Cerebellar cortex (tissue), 1 donor: ENCODE measurements at places on chromosomes 12 and 14.

DNA sequence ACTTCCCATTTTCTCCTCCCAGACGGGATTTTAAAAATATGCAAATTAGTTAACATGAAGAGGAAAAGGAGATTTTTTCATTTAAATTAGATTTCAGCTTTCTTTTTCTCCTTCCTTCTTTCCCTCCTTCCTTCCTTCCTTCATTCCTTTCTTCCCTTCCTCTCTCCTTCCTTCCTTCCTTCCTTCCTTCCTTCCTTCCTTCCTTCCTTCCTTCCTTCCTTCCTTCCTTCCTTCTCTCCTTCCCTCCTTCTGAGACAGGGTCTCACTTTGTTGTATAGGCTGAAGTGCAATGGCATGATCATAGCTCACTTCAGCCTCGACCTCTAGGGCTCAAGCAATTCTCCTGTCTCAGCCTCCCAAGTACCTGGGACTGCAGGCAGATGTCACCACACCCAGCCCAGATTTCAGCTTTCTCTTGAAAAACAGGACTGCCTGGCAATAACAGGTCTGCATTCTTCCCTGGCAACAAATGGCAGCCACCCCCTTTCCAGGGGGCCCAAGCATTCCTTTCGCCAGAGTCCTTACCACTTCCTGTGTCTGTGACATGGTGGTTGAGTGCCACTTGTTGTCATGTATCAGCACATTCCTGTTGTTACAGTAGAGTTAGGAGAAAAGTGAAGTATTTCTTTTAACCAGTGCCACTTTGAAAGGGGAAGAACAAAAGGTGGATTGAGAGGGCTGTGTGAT, 119.1 kb downstream of the PTPN11 start:
- DNase-seq, result no peak

GRCh38 chr12:67877727-67878126, 111.5 kb upstream of the IFNG-AS1 start:
- DNase-seq, result no peak

DNA sequence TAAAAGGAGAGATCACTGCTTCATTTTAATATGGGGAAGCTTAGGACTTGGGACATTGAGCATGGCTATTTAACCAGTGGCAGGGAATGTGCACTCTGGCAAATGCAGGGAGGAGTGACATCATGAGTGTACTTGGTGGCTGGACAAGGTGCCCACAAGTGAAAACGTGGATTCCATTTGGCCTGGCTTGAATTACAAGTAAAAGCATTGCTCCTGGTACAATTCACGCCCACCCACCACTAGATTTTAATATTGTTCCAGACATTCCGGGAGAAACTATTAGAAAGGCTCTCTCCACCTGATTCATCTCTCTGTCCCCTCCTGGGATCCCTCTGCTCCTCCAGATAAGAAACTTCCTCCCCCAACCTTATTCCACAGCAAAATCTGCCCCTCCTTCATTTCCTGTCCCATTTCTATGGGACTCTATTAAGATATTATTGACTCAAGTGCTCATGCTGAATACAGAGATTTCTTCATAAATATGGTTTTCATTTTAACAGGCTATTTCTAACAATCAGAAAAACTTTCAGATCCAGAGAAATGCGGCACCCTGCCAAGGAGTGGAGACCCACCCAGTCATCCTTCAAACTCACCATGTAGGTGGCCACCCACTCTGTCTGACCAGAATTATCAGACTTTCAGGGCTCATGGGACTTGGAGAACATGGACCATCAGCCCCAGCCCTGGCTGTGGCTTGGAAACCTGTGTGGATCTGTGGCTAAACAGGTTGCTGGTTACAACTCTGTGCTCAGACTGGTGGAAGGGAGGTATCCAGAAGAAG, 43.2 kb downstream of the SSPN start:
- DNase-seq, result no peak

DNA sequence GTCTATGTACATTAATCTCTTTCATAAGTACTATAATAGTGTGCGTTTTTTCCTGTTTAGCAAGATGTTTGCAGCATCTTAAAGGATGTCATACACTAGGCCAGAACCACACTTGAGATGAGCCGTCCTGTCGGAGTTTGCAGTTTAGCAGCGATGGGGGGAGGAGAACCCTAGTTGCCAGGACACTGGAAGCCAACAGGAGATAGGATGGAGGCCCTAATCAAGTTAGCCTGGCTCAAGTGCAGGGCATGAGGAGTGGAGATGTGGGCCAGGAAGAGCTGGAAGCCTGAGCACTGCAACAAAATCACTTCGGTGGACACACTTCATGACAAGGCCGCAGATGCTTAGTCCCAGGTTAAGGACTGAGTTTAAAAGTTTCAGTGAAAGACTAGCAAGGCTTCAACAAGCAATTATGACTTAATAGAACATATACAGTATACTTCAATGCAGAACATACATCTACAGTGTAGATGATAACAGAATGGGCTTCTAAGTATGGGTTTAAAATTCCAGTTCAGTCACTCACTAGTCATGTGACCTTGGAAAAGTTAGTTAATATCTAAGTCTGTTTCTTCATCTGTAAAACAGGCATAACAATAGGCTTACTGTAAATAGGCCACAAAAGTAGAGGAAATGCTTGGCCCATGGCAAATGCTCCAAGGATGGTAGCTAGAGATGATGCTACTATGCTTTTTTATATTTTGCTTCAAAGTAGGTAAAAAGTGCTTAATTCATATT, 77.1 kb downstream of the PTPN21 start:
- no peak for DNase-seq

DNA sequence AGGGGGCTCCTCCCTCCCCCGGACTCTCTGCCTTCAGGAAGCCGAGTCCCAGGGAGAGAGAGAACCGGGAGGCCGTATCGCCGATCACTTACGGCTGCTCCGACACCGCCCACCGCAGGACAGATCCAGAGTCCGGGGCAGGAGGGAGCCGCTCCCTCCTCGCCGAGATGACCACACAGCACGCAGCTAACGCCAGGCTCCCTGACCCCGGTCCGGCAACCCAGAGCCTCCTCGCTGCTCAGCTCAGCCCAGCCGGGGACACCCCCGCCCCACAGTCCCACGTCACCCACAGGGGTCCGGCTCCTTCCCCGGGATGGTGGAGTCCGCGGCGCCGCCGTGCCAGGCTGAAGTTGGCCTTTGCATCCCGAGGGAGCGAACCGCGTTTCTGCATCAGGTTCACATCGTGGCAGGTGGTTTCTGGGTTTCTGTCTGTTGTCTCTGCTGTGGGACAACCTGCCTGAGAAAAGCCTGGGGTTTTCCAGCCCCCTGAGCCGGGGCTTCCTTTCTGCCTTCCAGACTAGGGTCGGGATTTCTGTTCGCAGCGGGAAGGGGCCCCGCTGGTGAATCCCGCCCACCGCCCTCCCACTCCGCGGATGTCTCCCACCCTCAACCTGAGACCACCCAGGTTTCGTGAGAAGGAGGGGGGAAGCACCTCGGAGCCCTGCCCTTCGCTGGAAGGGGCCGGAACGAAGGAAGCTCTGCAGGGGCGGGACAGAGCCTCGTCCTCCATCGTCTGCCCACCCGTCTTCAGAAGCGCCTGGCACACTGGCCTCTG, 61.2 kb downstream of the NOC4L start:
- DNase-seq, result no peak

DNA sequence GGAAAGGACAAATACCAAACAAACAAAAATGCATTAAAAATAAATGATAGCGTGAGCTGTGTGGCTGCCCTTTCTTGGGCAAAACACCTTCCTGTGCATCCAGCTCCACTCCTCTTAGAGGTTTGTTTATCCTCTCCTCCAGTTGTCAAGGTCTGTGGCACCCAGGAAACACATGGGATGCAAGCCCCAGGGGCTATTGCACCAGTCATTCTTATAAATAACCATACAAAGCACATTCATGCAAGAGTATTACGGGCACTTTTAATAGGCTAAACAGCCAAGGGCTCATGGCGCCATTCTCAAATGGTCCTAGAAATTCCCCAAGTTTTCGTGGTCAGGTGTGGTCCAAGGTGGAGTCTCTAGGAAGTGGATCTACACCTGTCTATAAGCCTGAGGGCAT, 257.0 kb downstream of the DPF3 start:
- no peak for DNase-seq

- no peak for DNase-seq
Measured at GRCh38 chr12:100567945-100568344, 5.5 kb upstream of the GAS2L3 start.
